ENCODE measurements at places on chromosomes 2 and 18.

- no peak for DNase-seq
Observed at GRCh38 chr2:232276733-232277313, 101.7 kb upstream of the ALPP start.

DNA sequence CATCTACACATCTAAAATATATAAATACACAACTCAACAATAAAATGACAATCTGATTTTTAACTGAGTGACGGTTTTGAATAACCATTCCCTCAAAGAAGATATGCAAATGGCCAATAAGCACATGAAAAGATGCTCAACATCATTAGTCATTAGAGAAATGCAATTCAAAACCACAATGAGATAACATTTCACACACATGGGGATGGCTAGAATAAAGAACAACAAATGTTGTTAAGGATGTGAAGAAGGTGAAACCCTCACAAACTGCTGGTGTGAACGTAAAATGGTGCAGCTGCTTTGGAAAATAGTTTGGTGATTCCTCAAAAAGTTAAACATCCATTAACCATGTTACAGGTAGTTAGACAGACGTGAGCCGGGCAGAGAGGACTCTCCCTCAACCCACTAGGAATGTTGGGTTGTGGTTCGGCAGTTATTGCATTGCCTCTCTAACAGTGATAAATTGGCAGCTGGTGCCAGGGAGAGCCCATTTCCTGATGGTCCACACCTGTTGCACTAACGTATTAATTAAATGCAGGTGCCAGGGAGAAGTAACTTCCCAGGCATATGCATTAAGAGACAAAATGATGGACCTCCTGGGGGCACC lies 22.3 kb upstream of the DUSP2 start:
- no peak for DNase-seq

GRCh38 chr18:10471574-10471973 lies 17.1 kb downstream of the APCDD1 start:
- no peak for DNase-seq

- DNase-seq = no peak
Observed at GRCh38 chr2:68784915-68785314, 50.3 kb downstream of the ARHGAP25 start.

- DNase-seq = no peak
Observed at GRCh38 chr2:149559341-149560068, 28.1 kb downstream of the MMADHC start.

DNA sequence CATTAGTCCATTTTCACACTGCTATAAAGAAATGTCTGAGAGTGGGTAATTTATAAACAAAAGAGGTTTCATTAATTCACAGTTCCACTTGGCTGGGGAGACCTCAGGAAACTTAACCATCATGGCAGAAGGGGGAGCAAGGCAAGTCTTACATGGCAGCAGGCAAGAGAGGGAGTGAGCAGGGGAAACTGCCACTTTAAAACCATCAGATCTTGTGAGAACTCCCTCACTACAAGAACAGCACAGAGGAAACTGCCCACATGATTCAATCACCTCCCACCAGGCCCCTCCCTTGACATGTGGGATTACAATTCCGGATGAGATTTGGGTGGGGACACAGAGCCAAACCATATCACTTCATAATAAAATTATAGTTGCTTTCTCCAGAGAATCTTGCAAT lies 365.5 kb upstream of the ID2 start:
- DNase-seq = no peak

GRCh38 chr2:192007581-192008228 lies 160.8 kb upstream of the CAVIN2 start:
- DNase-seq = no peak

GRCh38 chr2:85867556-85868292 lies 21.1 kb downstream of the ST3GAL5 start:
- DNase-seq = no peak

DNA sequence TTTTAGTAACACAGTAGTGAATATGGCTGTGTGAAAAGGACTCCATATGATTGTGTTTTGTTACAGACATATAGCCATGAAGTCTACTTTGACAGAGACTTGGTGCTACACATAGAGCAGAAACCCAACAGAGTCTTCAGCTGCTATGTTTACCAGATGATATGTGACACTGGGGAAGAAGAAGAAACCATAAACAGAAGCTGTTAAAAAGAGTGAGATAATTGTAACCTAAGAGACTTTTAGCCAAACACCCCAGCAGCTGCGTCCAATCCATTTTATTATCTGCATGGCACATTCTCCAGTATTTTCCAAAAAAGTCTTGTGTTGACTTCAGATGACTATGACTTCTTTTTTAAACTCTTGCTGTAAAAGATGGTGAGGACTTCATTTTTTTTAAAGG lies 41.4 kb upstream of the CYBRD1 start:
- DNase-seq = no peak

GRCh38 chr18:7755753-7756475 lies 188.8 kb downstream of the PTPRM start:
- no peak for DNase-seq

DNA sequence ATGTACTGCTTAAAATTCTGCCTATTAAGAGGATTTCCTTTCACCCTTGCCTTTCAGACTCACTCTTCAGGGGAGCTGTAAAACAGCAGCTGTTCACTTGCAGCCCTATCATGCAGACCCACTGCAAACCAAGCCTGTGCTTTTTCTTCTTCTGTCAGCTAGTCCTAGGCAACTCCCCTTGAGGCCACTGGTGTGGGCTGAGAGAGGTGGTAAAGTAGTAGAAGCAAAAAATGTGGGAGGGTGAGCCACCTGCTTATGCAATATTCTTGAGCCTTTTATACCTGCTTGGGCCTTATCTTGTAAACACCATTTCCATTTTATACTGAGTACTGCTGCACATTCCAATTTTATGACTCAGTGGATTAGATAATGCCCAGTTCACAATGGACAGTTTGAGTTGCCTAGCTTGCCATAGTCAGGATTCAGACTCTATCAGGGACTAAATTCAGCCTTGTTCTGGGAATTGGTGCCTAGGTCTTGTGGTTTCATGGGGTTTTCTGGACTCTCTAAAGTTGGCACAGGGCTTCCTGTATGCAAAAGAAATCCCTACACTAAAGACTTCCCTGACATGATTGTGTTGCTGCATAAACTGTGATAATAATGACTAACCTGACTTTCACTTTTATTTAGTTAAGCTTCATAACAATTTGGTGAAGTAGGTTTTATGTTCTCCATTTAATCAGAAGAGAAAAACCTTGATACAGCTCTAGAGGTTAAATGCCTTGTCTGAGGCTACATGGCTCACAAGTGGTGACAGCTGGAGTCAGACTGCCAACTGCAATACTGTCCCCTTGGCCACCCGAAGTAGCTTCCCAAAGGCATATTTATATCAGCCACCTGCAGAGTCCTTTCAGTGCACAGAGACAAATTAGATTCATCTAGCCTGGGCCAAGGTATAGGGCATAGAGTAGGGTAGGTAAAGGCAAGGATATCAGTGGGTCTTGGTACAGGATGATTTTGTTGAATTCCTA lies 47.4 kb upstream of the KDM3A start:
- DNase-seq = no peak

DNA sequence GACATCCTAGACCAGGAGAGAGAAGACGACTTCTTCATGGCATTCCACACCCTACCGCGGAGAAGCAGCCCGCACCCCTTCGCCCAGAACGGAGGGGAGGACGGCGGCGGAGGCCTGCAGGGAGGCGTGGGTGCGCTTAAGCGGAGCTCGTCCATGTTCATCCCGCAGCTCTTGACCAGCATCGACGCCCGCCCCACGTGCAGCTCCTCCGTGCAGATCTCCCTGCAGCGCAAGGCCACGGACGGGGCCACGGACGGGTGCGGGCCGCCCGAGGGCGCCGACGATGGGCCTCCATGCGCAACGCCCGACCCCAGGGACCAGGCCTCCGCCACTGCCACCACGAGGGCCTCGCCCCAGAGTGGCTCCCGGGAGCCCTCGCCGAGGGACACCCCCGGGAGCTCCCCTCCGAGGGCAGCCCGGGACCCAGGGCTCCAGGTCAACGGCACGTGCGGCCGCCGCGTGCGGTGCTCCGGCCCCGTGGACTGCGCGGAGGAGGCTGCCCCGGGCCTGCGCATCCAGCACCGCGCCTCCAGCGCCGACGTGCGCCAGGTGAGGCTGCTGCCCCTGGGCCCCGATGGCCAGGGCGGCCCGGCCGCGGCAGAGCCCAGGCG lies 211.8 kb downstream of the NEDD4L start:
- DNase-seq = no peak

DNA sequence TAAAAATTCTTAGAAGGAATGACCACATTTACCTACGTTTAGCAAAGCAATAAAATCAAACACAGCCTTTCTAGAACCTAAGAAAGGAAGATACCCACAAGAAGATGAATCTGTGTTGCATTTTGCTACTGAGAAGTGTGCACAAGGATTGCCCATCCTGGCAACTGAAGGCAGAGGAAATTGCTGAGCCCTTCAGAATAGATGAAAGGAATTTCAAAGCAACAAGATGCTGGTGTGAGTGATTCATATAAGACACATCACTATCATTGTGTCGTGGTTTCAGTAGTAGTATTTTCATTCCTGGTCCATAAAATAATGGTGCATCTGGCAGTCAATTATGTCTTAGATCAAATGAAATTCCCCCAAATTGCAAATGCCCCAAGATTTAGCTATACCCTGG lies 48.4 kb upstream of the ANKRD44 start:
- no peak for DNase-seq

- no peak for DNase-seq
Observed at GRCh38 chr2:120422465-120423160, 76.7 kb downstream of the INHBB start.

DNA sequence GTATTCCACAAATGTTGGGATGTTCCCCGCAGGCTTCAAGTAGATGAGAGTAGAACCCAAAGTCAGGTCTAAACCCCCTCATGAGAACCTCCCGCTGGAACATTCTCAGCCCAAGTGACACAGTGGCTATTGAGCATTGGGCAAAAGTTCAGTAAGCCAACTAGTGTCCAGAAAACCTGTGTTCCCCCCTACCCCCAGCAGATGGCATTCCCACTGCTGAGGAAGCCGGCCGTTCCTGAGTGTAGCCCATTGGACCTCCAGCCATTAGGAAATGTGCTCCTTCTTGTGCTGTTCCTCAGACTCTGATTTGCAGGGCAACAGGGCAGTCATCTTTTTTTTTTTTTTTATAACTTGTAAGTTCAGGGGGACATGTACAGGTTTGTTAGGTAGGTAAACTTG lies 152.1 kb downstream of the NCK2 start:
- DNase-seq = no peak

GRCh38 chr18:8826971-8827370 lies 121.6 kb downstream of the MTCL1 start:
- DNase-seq = no peak

GRCh38 chr2:111710613-111711012 lies 173.4 kb downstream of the ANAPC1 start:
- DNase-seq = no peak

Data from stimulated activated CD4-positive, alpha-beta T cell treated with anti-CD3 and anti-CD28 coated beads, Interleukin-1b, Interleukin-23, amount 100 ng/mL, for 1 hour (primary cell).